ENCODE measurements at places on chromosomes 3 and 15. TPM values are rescaled to one million over a fixed set of nuclear protein-coding genes. Genes with fewer than 3 reads are reported as not detected.

FBXL2 gene
- total RNA-seq = 1.8 TPM

- no peak for DNase-seq
Observed at GRCh38 chr3:70527026-70527425, 214.6 kb upstream of the MDFIC2 start.

GRCh38 chr15:42800731-42801474, 64.0 kb upstream of the CDAN1 start:
- DNase-seq = peak; percentile 27

- peak; percentile 6 for DNase-seq
Observed at GRCh38 chr15:60179786-60180391, 175.8 kb downstream of the FOXB1 start.

- no peak for DNase-seq
Observed at GRCh38 chr3:157544501-157545130, 41.4 kb upstream of the VEPH1 start.

- DNase-seq = no peak
Observed at GRCh38 chr3:43872901-43873300, 182.2 kb downstream of the ABHD5 start.

DNA sequence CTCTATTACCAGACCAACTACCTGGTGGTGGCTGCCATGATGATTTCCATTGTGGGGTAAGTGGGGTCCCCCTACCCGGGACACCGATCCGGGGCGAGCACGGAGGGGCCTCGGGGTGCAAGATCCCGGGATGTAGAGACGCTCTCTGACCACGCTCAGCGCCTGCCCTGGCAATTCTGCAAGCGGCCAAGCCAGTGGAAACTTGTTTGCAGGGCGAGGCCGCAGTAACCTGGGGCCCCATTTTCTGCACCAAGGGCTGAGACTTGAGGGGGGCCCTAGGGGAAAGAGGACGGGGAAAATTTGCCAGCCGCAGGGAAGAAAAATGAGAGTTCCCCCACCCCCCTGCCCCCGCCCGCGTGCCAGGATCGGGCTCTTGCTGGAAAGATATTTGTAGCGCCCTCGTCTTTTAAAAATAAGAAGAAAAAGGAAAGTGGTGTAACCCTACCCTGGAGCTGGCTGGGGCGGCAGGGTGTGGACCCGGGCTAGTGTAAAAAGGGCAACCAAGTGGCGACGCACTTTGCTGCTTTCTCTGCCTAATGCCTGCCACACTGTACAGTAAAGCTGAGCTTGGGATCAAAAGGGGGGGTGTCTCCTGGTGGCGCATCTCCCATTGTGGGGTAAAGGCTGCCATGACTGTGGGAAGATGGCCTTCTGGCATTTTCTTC, 563 bp downstream of the ARL6IP5 start:
- peak; percentile 44 for DNase-seq

DNA sequence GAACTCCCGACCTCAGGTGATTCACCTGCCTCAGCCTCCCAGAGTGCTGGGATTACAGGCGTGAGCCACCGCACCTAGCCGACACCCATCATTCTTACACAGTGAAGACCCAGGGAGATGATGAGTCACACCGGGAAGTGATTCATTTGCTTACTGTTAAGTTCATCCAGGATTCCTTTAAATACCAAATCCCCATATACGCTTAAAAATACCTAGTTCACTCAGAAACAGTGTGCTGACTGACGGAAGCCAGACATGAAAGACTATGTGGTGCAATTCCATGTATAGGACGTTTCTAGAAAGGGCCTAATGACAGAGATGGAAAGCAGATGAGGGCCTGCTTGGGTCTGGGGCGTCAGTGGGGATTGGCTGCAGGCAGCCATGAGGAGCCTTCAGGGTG, 75.2 kb downstream of the APBA2 start:
- peak; percentile 16 for DNase-seq

All from pancreas (tissue), 10 donors.